OCI-M1 (cell line): ENCODE measurements at places on chromosomes 12 and 14.

DNA sequence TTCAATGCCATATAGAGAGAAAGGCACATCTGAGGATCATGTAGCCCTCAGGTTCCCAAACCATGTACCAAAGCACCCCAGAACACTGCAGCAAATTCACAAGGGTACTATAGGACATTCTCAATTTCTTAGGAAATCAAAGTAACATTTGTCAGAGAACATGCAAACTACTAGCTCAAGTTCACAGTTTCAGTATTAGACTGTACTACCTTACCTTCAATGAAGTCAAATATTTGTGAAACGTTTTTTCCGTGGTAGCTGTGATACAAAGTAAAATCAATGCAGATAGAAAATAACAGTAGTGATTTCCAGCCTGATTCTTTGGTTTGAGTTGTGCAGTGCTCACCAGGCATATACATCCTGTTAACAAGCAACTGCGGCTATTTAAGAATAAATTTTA lies 197.1 kb downstream of the MED13L start:
- DNase-seq = no peak

DNA sequence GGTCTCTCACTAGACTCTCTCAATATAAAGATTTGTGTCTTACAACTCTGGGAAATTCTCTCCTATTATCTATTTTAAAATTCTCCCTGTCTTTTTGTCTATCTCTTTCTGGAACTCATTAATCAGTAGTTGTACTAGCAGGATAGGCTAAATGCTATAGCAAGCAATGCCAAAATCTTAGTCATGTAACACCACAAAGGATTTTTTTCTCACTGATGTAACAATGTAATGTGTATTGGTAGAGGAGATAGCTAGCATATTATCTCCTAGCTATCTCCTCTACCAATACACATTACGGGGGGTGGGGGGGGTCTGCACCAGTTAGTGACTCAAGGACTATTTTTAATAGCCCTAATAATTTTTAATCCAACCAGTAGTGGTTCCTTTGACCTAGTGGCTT lies 225.4 kb downstream of the KLHL28 start:
- DNase-seq = peak; percentile 6

GRCh38 chr12:107547389-107547788 lies 138.2 kb upstream of the PWP1 start:
- DNase-seq = no peak

DNA sequence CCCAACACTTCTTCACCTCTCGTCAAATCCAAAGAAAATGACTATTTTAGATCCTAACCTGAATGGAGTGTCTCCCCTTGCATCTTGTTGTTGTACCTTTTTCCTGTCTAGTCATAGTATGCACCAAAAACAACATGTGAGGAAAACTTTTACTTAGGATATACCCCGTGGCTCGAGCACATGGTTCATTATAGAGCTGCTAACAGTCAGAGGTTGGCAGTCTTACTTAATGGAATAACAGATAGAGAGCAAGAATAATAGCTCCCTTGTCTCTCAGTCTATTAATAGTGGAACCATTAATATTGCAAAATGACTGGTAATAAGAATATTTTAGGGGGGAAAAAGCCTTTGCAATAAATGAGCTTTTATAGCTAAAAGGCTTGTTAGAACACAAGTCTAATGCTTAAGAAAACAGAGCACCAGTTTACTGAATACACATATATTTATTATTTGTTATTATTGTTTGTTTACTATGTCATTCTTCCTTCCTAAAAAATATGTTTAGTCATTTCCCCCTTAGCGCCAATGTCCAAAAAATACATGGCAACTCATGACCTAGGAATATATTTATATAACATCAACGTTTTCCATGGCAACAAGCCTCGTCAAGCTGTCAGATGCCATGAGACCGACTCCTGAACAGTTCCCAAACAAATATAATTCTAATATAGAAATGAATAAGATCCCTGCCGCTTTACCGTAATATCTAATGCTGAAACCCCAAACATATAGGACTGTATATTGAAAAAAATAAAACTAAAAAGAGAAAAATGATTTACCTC lies 592.4 kb downstream of the SOX5 start:
- no peak for DNase-seq

DNA sequence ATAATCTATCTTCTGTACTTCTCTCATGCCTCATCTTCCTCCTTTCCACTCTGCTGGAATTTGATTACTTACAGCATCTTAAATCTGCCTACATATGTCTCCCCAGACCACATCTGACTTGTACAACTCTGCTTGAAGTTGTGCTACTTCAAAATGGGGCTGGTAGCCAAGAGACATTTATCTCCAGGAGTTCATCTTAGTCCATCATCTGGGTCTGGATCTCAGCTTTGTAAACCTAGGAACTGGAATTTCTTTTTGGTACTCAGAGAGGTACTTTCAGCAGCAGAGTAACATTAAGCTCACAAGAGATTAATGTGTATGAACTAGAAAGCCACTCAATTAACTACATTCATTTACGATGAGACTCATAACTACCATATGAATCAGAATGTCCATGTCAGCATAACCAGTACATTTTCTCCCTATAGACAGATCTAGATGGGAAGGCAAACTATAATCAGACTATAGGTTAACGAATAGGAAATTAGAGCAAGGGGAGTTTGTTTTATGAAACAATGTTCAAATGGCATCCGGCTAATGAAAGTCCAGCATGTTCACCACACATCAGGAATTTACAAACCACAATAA lies 178.8 kb downstream of the CEP128 start:
- DNase-seq = no peak

GRCh38 chr12:130120012-130120805 lies 42.1 kb upstream of the FZD10 start:
- DNase-seq = no peak

DNA sequence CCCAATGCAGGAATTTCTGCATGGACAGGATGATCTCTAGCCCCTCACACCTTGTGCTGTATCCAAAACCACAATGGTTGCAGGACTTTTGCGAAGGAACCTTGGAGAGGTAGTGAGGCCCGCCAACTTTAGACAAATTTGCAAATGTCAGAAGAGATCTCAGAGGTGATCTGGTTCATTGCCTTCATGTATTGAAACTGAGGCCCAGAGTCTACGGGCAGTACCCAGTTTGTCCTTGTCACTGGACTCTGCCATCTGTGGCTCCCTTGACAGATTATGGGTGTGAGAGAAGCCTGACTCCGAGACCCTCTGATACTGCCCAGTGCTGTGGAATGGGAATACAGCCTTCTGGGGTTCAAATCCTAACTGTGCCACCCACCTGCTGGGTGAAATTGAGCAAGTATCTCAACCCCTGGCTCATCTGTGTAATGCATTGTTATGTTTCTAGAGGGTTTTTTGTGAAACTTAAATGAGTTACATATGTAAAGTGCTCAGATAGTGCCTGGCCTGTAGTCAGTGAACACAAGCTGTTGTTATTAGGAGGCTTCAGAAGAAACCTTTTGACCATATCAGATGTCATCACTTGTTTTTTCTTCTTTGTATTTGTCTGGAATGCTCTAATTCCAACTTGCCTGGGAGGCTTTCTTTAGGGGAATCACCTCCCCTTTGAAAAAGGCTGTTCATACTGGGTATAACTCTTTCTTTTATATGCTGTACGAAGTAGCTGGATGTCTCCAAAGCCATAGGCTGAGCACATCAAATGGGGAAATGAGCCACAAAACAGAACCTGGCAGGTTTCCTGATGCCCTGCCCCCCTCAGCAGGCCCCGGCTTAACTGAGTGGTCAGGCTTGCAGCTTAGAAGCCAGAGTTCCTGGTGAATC lies 71.4 kb upstream of the SRSF5 start:
- DNase-seq = peak; percentile 86

GRCh38 chr12:20696181-20696905 lies 1.2 kb downstream of the SLCO1C1 start:
- no peak for DNase-seq
